ENCODE measurements at places on chromosomes 16 and 17. TPM values are rescaled to one million over a fixed set of nuclear protein-coding genes. Genes with fewer than 3 reads are reported as not detected.

SHISA9 gene
- total RNA-seq = 0.04 TPM

KRT39 gene
- 3.8 TPM for total RNA-seq

THRA gene
- total RNA-seq = 57.3 TPM

NSMCE1 gene
- 48.3 TPM for total RNA-seq

GRCh38 chr16:16154281-16154951, 68.9 kb downstream of the ABCC6 start:
- peaks cover 4% of the 10 kb centered on the region for H3K27me3 ChIP-seq
- no peak overlapping the region for H3K27ac ChIP-seq
- H3K4me1 ChIP-seq = peaks cover 13% of the 10 kb centered on the region
- no peaks in the 10 kb centered on the region for H3K36me3 ChIP-seq

- H3K4me1 ChIP-seq = peaks cover 11% of the 10 kb centered on the region
- peaks cover 2% of the 10 kb centered on the region for H3K27me3 ChIP-seq
- no peak overlapping the region for H3K27ac ChIP-seq
- DNase-seq = no peak
- no peak overlapping the region for H3K4me3 ChIP-seq
- H3K36me3 ChIP-seq = peaks cover 28% of the 10 kb centered on the region
Observed at GRCh38 chr17:47804461-47804860, 17.1 kb downstream of the OSBPL7 start.

- no peaks in the 10 kb centered on the region for H3K4me1 ChIP-seq
- no peak overlapping the region for H3K27ac ChIP-seq
Observed at GRCh38 chr17:41178341-41178740, 320 bp upstream of the KRTAP4-2 start.

GRCh38 chr17:45813048-45813725, 29.1 kb downstream of the CRHR1 start:
- no peaks in the 10 kb centered on the region for H3K4me1 ChIP-seq
- no peak overlapping the region for H3K4me3 ChIP-seq
- peak; percentile 36 for DNase-seq
- H3K27ac ChIP-seq = no peak overlapping the region
- H3K36me3 ChIP-seq = no peaks in the 10 kb centered on the region

- H3K27me3 ChIP-seq = no peaks in the 10 kb centered on the region
- H3K4me3 ChIP-seq = no peak overlapping the region
- H3K27ac ChIP-seq = no peak overlapping the region
- no peak for DNase-seq
Observed at GRCh38 chr17:72529386-72529785, 408.6 kb downstream of the SOX9 start.

GRCh38 chr16:10120953-10121352, 61.3 kb downstream of the GRIN2A start:
- no peaks in the 10 kb centered on the region for H3K27me3 ChIP-seq
- peaks cover 4% of the 10 kb centered on the region for H3K4me1 ChIP-seq
- no peaks in the 10 kb centered on the region for H3K36me3 ChIP-seq
- DNase-seq = no peak
- no peak overlapping the region for H3K27ac ChIP-seq

GRCh38 chr16:65658349-65658748, 536.5 kb upstream of the CDH11 start:
- H3K4me1 ChIP-seq = peaks cover 21% of the 10 kb centered on the region
- peak; percentile 79 for DNase-seq
- no peak overlapping the region for H3K27ac ChIP-seq
- H3K27me3 ChIP-seq = peaks cover 9% of the 10 kb centered on the region
- no peak overlapping the region for H3K4me3 ChIP-seq
- H3K36me3 ChIP-seq = no peaks in the 10 kb centered on the region

DNA sequence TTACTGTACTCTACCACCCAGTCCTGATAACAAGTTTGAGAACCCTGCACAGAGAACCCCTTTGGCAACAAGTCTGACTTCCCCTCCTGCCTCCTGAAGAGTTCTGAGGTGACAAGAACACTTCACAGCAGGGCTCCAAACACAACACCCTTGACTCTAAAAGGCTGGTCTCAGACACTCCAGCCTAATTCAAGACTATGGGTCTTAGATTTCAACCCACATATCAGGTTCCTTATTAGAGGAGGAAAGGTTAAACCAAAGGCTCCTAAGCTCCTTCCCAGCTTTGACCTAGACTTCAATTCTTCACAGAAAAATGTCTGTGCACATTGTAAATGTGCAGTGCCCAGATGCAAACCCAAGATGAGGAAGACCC, 23.0 kb downstream of the RANBP10 start:
- no peaks in the 10 kb centered on the region for H3K36me3 ChIP-seq
- no peak for DNase-seq
- no peak overlapping the region for H3K4me3 ChIP-seq
- H3K4me1 ChIP-seq = peaks cover 3% of the 10 kb centered on the region

- no peaks in the 10 kb centered on the region for H3K27me3 ChIP-seq
- peaks cover 4% of the 10 kb centered on the region for H3K4me1 ChIP-seq
- H3K27ac ChIP-seq = no peak overlapping the region
Observed at GRCh38 chr17:72771734-72772133, 320.8 kb downstream of the SLC39A11 start.

- no peak for DNase-seq
- no peaks in the 10 kb centered on the region for H3K36me3 ChIP-seq
- no peaks in the 10 kb centered on the region for H3K4me1 ChIP-seq
- H3K4me3 ChIP-seq = no peak overlapping the region
- no peaks in the 10 kb centered on the region for H3K27me3 ChIP-seq
Observed at GRCh38 chr17:58617563-58617962, 74.3 kb downstream of the TEX14 start.

DNA sequence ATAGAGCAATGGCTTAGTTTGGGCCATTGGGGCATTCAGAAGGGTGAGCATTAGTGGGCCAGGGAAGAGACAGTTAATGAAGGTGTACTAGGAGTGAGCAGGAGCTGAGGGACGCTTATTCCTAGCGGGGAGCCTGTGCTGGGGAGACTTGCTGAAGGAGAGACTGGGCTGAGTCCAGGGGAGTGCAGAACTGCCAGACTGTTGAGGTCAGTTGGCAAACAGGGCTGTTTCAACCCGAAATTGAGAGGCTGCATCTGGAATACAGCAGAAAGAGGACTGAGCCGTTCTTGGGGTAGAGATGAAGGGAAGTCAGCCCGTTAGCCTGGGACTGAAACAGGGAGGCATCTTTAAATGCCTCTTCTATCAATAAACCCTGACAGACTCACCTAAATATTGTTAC, 33.2 kb downstream of the MAP2K6 start:
- H3K4me3 ChIP-seq = no peak overlapping the region
- no peaks in the 10 kb centered on the region for H3K36me3 ChIP-seq
- H3K27ac ChIP-seq = no peak overlapping the region
- peak; percentile 74 for DNase-seq

GRCh38 chr17:17457680-17458079, 19.1 kb upstream of the MED9 start:
- no peak for DNase-seq
- no peaks in the 10 kb centered on the region for H3K36me3 ChIP-seq
- H3K4me3 ChIP-seq = no peak overlapping the region
- no peak overlapping the region for H3K27ac ChIP-seq
- peaks cover 9% of the 10 kb centered on the region for H3K4me1 ChIP-seq

- H3K27me3 ChIP-seq = peaks cover 3% of the 10 kb centered on the region
- H3K27ac ChIP-seq = no peak overlapping the region
- peaks cover 7% of the 10 kb centered on the region for H3K4me1 ChIP-seq
- H3K36me3 ChIP-seq = no peaks in the 10 kb centered on the region
- no peak overlapping the region for H3K4me3 ChIP-seq
Observed at GRCh38 chr16:19890901-19891300, 6.3 kb upstream of the GPRC5B start.

DNA sequence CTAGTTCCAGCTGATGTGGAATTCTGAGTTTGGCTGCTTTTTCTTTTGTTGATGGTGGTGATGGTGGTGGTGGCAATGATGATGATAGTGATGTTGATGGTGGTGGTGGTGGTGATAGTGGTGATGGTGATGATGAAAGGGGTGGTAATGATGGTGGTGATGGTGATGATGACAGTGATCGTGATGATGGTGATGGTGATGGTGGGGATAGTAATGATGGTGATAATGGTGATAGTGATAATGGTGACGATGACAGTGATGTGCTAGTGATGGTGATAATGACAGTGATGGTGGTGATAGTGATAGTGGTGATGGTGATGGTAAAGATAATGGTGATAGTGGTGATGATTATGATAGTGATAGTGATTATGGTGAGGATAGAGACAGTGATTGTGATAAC, 61.5 kb downstream of the BMERB1 start:
- H3K27ac ChIP-seq = no peak overlapping the region
- H3K36me3 ChIP-seq = no peaks in the 10 kb centered on the region
- DNase-seq = no peak
- no peaks in the 10 kb centered on the region for H3K27me3 ChIP-seq

- peaks cover 15% of the 10 kb centered on the region for H3K36me3 ChIP-seq
- DNase-seq = no peak
- peaks cover 31% of the 10 kb centered on the region for H3K4me1 ChIP-seq
- no peaks in the 10 kb centered on the region for H3K27me3 ChIP-seq
- H3K27ac ChIP-seq = no peak overlapping the region
Observed at GRCh38 chr16:468068-468821, 42.8 kb downstream of the RAB11FIP3 start.

DNA sequence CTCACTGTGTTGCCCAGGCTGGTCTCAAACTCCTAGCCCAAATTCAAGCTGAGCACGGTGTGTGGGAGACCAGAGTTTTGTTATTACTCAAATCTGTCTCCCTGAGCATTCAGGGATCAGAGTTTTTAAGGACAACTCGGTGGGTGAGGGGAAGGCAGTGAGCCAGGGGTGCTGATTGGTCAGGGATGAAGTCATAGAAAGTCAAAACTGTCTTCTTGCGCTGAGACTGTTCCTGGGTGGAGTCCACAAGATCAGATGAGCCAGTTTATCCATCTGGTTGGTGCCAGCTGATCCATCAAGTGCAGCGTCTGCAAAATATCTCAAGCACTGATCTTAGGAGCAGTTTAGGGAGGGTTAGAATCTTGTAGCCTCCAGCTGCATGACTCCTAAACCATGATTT, 346.3 kb downstream of the TMEM114 start:
- H3K27me3 ChIP-seq = no peaks in the 10 kb centered on the region
- no peaks in the 10 kb centered on the region for H3K36me3 ChIP-seq
- no peak for DNase-seq
- H3K4me1 ChIP-seq = no peaks in the 10 kb centered on the region

DNA sequence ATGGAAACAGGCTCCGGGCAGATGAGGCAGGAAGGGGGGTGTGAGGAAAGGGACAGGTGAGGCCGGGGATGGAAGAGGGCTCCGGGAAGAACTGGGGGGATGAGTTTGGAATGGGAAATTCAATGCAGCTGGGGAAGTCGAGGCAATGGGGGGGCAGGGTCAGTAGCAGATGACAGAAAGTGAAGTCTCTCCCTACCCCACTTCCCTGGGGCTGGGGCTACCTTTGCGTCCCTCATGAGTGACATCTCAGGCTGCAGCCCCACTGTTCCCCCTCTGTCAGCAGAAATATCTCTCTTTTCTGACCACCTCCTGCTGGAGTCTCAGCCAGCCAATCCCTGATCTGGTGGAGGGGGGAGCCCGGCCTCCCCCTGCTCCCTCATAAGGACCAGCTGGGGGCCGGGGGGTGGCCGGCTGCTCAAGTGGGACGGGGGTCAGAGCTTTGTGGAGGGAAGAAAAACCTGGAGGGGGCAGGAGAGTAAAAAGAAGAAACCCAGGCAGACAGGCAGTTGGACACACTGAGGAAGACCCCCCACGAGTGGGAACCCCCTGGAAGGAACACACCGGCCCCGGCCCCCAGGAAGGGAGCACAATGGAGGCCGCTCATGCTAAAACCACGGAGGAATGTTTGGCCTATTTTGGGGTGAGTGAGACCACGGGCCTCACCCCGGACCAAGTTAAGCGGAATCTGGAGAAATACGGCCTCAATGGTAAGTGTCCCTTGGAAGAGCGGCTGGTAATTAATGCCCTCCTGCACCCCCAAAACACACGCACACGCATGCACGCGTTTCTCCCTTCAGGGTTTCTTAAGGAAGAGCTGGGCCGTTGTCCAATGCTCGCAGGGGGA, at the start of gene ATP2A1:
TSS of gene ATP2A1 (plus strand) at position 406 of the 844 bp plus-strand sequence. CDS start at position 590, 184 bp downstream.
- H3K4me1 ChIP-seq = peaks cover 70% of the 10 kb centered on the region
- peak; percentile 52 for DNase-seq
- peaks cover 7% of the 10 kb centered on the region for H3K27me3 ChIP-seq
- H3K36me3 ChIP-seq = peaks cover 22% of the 10 kb centered on the region
- peak within 1 kb of the TSS; percentile 72 for H3K4me3 ChIP-seq
- H3K27ac ChIP-seq = peak within 1 kb of the TSS; percentile 91

DNA sequence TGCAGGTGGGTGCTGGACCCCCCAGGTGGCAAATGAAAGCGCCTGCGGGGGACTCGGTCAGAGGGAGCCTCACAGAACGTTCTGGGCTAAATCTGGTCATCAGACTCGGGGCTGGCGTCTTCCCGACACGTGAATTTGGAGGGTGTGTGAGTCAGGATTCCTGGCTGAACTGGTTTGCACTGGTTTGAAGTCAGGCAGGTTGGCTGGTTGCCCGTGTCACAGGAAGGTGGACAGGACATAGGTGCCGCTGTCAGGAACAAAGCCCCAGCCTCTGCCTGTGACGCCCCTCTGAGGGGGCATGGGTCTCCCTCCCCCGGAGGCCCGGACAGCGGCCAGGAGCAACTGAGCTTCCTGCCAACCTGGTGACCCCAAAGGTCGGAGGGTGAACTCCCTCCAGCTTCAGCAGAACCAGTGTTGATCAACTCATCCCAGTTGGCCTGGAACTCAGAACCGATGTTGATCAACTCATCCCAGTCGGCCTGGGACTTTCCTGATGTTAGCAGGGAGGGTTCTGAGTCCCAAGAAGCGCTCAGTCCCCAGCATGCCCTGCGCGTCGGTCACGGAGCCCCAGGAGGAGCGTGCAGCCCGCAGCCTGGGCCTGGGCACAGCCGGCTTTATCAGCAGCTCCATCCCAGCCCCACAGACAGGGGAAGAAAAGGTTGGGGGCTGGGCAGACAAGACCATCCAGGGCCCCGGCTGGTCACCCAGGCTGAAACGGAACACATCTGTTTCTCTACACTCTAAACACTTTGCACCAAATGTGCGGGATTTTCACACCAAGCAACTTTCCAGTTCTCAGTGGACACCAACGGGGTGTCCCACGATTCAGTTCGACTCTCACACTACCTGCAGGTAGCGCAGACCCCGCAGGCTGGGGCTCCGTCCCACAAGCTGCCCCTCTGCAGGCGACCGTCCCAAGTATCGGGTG, 14.4 kb upstream of the METRNL start:
- H3K27me3 ChIP-seq = no peaks in the 10 kb centered on the region
- no peak overlapping the region for H3K27ac ChIP-seq
- H3K36me3 ChIP-seq = no peaks in the 10 kb centered on the region
- H3K4me3 ChIP-seq = no peak overlapping the region

- H3K4me3 ChIP-seq = no peak overlapping the region
- no peaks in the 10 kb centered on the region for H3K36me3 ChIP-seq
- H3K27ac ChIP-seq = no peak overlapping the region
- H3K27me3 ChIP-seq = peaks cover 2% of the 10 kb centered on the region
- no peaks in the 10 kb centered on the region for H3K4me1 ChIP-seq
- no peak for DNase-seq
Observed at GRCh38 chr17:78510141-78511075, 66.8 kb downstream of the DNAH17 start.

Measured in muscle of leg (tissue), 16 donors.